ENCODE measurements at places on chromosomes 1 and 21.

DNA sequence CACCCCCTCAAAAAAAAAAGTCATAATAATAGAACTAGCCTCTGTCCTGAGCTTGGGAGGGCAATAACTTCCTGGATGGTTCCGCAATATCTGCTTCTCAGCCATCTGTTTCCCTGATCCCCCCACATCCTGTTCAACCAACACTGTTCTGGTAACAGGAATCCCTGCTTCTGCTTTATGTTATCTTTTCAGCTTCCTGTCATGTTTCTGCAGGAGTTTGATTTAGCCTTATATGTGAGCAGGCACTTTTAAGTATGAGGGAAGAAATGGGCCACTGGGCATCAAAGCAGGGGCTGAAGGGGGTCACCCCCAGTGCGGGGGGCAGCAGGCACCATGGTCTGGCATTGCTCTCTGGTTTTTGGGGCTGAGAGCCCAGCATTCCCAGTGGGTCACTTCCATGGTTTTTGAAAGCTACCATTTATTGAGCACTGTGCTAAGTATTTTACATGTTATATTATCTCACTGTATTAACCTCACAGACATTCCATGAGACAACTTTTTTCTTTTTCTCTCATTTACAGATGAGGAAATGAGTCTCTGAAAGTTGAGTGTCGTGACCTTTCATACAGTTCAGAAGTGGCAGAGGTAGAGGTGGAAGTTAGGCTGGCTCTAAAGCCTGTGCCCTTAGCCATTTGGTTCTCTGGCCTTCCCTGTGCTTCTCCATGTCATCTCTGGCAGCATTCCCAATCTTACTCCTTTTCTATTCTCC lies 61.9 kb downstream of the DNTTIP2 start:
- peak; percentile 93 for DNase-seq

GRCh38 chr1:89719502-89720306 lies 86.8 kb downstream of the LRRC8C start:
- peak; percentile 76 for DNase-seq

- peak; percentile 4 for DNase-seq
Observed at GRCh38 chr21:25640202-25640942, 1.3 kb downstream of the JAM2 start.

- no peak for DNase-seq
Observed at GRCh38 chr1:147169171-147169570, 3.1 kb downstream of the PRKAB2 start.

DNA sequence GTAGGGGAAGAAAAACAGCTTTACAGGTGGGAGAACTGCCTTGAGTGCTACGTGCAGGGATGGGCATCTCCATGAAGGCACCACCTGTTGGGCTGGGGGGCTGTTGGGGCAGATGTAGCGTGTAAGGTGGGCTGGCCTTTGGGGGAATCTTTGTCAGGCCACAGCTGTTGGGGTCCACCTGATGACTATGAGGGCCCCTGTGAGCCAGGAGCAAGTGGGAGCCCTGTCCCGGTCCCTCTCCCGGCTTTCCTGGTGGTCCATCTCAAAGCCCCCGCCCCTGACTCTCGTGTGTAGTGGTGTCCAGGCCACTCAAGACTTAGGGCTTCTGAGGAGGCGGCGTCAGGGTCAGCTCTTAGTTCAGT lies 13.5 kb downstream of the SLC37A1 start:
- DNase-seq, result no peak

DNA sequence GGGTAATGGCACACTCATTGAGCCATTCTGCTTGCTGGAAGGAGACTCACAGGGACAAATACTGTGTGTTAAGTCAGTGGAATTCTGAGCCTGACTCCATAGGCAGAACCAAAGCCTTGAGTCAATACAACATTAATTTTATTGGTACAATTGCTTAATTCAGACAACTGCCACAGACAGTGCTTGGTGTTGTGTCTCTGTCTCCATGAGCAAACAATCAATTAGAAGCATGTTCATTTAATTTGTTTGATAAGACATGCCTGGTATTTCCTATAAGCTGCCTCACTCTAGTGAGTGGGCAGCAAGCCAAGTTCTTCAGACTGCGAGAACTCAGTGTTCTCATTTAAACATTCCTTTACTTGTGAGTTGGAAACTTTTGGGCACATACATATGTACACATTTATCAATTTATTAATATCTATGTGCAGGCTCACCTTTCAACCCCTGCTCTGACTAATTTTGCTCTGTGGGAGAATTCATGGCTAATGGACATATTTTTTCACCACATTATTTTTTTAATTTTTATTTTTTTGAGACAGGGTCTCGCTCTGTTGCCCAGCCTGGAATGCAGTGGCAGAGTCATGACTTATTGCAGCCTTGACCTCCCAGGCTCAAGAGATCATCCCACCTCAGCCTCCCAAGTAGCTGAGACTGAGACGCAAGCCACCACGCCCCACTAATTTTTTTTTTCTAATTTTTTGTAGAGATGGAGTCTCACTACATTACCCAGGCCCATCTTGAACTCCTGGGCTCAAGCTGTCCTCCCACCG lies 4.5 kb upstream of the SRSF10 start:
- peak; percentile 89 for DNase-seq

- no peak for DNase-seq
Observed at GRCh38 chr1:213914392-213914791, 73.4 kb upstream of the PROX1 start.

GRCh38 chr1:226497991-226498639 lies 50.4 kb upstream of the STUM start:
- no peak for DNase-seq

DNA sequence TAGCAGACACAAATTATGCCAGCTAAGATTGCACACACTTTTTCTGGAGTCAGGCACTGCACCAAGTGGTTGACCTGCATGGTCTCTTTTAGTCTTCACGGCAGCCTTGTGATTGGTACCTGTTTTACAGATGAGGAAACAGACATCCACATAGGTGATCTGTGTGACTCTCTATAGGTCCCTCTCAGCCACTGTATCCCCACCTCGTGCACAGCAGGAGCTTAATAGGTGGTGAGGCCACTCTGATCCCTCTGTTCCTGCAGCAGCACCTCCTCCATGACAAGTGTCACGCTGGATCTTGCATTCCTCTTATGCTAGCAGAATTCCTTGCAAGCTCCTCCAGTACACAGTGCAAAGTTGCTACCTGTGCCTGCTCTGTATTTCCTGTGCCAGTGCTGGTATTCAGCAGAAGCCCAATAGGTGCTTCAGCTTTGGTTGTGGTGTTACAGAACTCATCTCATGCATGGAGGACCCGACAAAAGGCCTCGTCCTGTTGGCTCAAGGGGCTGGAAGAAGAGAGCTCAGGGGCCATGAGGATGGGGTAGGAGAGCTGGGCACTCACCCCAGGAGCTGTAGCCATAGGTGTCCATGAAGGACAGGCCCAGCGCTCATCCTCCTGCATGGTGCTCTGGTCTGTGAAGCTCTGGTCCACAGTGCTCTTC lies 546.7 kb downstream of the PTPRU start:
- DNase-seq, result no peak

GRCh38 chr1:208851366-208851765 lies 607.2 kb upstream of the PLXNA2 start:
- DNase-seq, result no peak

DNA sequence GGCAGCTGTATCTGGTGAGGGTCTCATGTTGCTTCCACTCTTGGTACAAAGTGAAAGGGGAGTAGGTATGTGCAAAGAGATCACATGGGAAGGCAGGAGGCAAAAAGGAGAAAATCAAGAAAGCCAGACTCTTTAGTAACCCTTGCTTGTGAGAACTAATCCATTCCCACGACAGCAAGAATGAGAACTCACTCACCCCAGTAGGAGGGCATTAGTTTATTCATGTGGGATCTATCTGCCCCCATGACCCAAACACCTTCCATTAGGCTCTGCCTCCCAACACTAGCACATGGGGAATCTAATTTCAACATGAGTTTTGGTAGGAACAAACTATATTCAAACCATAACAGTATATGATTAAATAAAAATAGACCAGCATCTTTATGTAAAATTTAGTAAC lies 57.6 kb downstream of the ZNHIT6 start:
- DNase-seq, result no peak

DNA sequence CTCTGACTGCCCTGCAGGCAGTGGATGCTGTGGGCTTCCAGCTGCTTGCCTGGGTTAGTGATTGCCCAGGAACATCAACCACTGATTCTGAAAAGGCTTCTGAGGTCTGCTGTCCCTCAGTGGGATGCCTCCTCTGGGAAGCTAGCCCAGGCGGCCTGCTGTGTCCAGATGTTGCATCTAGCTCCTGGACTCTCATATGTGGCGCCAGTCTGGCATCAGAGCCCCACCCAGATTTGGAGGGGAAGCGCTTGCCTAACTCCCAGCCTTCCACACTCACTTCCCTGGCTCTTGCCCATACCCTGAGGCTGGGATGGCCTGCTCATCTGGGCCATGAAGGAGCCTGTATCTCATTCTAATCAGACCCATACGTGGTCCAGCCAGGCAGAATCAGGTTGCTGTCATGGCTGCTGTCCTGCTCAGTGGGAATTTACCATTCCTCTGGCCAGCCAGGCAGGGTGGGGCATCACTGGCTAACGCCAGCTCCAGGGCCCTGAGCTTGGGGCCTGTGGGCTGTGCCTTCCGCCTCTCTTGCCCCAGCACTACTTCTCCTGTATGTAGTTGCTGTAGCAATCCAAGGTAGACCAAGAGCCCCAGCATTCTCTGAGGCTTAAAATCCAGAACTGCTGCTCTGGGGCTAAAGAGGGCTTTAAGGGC lies 4.1 kb downstream of the CSF1 start:
- no peak for DNase-seq

- DNase-seq, result no peak
Observed at GRCh38 chr1:30928789-30929134, 20.2 kb upstream of the SDC3 start.

- DNase-seq, result no peak
Observed at GRCh38 chr1:22527555-22528296, 35.6 kb upstream of the EPHA8 start.

- no peak for DNase-seq
Observed at GRCh38 chr1:100511058-100511457, 26.9 kb upstream of the GPR88 start.

GRCh38 chr1:9061252-9061960 lies 8.0 kb downstream of the SLC2A5 start:
- DNase-seq, result no peak

- no peak for DNase-seq
Observed at GRCh38 chr1:113137563-113137962, 64.6 kb downstream of the LRIG2 start.

GRCh38 chr21:42360317-42360716 lies 6.0 kb downstream of the TFF1 start:
- no peak for DNase-seq

- peak; percentile 81 for DNase-seq
Observed at GRCh38 chr1:154583773-154584172, 16.2 kb downstream of the CHRNB2 start.

GRCh38 chr1:34358636-34359035 lies 181.9 kb downstream of the C1orf94 start:
- DNase-seq, result no peak

- no peak for DNase-seq
Observed at GRCh38 chr1:23895082-23895481, 18.1 kb downstream of the CNR2 start.

GRCh38 chr21:36188081-36188681 lies 31.6 kb downstream of the DOP1B start:
- peak; percentile 21 for DNase-seq

- no peak for DNase-seq
Observed at GRCh38 chr21:37532868-37533780, 166.6 kb downstream of the DYRK1A start.

DNA sequence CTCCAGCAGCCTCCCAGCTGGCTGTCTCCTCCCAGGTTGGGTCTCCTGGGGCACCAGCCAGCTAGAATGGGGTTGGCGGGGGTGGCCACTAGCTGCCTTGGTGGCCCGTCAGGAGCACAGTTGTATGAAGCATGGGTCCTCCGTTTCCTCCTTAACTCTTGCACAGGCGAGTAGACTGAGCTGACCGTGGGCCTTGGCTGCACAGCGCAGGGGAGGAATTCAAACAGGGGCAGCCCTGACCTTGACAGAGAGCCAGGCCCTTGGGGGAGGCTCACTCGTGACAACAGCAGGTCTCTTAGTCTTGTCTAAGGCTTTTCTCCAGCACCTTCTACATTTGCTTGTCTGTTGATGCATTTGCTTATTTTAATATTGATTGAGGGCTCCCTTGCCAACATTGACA lies 114.1 kb downstream of the PRDM2 start:
- no peak for DNase-seq

DNA sequence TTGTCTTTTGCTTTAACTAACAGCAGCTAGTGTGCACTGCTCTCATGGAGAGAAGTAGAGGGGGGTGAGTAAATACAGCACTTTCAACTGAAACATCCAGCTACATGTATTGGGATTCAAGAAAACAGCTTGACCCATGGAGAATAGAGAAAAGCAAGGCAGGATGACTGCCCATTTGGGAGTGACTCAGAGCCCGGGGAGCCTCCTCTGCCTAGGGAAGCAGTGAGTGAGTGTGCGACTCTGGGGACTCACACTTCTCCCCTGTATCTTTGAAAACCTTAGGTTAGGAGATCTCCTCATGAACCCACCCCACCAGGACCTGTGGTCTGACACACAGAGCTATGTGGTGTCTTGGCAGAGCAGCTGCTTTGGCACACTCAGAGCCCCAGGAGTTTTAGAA lies 82.0 kb upstream of the PTGFR start:
- DNase-seq, result no peak

DNA sequence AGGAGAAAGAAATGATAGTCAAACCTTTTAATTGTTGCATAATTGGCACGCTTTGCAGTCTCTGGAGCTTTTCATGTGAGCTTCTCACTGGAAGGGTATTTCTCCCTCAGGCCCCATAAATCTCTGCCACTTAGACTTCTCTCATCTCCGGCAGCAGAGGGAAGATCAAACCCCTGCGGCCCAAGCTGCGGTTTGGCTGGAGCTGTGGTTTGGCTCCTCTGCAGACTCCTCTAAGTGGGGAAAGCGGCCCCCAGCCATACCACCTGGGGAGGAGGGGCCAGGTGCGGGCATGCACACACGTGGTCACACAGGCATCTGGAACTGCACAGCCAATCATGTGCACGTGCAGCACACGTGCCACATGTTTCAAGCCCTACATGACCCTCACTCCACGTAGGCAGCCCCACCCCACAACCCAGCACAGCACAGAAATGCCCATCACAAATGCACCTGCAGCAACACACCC lies 58.3 kb downstream of the UBE2T start:
- DNase-seq, result no peak

GRCh38 chr1:27831568-27832410 lies 1.2 kb downstream of the PPP1R8 start:
- peak; percentile 32 for DNase-seq

GRCh38 chr1:72649211-72649888 lies 367.0 kb upstream of the NEGR1 start:
- no peak for DNase-seq

DNA sequence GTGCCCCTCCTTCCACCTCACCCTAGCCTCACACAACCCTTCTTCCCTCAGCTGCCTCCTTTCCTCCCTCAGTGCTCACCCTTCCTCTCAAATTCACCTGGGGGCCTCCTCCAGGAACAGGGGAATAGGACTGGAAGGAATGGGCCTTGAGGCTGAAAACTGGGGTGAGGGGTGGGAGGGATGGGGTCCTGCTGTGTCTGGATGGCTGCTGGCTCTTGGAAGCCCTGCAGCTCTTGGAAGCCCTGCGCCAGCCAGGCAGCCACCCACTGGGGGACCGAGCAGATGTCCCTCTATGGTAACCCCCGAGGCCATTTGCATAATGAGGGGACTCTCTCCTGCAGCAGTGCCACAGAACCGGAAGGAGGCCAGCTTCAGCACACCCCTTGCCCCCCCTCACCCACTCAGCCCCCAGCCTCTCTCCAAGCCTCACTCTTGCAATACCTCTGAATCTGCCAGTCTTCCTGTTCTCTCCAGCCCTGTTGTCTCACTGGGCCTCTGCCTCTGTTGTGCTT lies 85.2 kb downstream of the KIRREL1 start:
- DNase-seq, result no peak

- DNase-seq, result no peak
Observed at GRCh38 chr1:24752305-24752704, 7.1 kb downstream of the CLIC4 start.
